ENCODE measurements at places on chromosomes 11 and 22.

DNA sequence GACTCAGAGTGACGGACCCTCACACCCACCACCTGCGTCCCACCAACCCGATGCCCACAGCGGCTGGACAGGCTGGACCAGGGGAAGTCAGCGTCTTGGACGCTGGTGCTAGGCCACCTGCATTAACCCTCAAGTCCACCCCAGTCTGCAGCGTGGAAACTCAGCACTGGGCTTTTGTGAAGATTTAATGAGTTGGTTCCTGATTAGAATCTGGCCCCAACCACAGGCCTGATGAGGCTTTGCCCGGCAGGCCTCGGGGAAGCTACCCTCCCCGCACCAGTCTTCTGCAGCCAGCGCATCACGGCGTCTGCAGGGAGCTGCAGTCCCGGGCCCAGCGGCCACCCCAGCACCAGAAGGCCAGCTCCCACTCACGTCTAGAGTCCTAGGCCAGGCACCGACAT lies 101.0 kb downstream of the BRD1 start:
- no peak for DNase-seq

DNA sequence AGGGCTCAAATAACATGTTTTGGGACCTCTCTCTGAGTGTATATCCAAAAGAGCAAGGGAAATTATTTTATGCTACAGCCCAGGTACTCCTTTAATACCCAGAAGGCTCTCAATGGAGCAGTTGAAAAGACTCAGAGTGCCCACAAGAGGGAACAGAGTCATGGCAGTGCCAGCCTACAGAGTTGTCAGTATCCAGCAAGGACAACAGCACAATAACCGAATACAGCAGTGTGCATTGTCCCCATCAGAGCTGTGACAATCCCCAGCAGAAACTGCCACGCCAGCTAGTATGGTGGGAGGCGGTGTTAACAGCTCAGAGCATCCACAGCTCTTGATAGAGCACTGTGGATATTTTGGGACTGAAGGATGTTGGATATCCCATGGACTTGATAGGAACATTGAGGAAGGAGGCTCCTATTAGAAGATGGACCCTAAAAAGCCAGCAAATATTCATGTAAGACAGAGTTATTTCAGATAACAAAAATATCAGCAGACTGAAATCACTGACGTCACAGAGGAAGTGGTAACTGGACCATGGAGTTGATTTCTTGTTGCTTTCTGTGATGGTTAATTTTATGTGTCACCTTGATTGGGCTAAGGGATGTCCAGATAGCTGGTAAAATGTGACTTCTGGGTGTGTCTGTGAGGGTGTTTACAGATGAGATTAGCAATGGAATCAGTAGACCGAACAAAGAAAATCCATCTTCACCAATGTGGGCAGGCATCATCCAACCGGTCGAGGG lies 17.7 kb upstream of the PAFAH1B2 start:
- no peak for DNase-seq

- DNase-seq = no peak
These were observed 6.9 kb upstream of the MS4A14 start for GRCh38 chr11:60389279-60389910.

- no peak for DNase-seq
These were observed 3.1 kb downstream of the CBX6 start for GRCh38 chr22:38868886-38869381.

DNA sequence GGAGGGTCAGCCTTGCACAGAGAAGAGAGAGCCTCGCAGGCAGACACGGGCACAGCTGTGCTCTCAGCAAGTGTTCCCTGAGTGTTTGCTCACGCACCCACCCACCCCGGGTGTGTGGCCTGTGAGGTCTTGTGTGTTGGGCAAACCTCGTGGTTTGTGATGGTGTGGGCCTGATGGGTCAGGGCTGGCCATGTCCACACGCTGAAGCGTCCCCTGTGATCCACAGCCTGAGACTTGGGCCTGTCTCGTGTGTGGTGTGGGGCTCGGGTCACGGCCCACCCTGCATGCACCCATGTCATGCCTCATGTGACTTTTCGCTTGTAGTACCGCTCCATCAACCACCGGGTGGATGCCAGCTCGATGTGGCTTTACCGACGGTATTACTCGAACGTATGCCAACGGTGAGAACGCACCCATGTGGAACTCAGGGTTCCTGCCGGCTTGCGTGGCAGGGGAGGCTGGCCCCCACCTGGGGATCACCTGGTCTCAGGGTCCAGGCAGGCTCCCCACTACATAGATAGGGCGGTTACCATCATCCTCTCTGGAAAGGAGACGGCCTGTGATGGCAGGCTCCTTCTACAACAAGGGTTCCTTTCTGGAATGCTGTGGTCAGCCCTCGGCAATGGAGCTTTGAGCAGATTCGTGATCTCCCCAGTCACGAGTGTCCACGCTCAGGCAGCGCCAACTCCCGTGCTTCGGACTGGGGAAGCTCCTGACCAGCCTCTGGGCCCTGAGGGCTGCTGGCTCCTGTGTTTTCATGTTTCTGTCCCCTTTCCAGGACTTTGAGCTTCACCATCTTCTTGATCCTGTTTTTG lies 5.9 kb downstream of the TPCN2 start:
- DNase-seq = no peak

- no peak for DNase-seq
These were observed 37.2 kb downstream of the MUC5B start for GRCh38 chr11:1260023-1260501.

DNA sequence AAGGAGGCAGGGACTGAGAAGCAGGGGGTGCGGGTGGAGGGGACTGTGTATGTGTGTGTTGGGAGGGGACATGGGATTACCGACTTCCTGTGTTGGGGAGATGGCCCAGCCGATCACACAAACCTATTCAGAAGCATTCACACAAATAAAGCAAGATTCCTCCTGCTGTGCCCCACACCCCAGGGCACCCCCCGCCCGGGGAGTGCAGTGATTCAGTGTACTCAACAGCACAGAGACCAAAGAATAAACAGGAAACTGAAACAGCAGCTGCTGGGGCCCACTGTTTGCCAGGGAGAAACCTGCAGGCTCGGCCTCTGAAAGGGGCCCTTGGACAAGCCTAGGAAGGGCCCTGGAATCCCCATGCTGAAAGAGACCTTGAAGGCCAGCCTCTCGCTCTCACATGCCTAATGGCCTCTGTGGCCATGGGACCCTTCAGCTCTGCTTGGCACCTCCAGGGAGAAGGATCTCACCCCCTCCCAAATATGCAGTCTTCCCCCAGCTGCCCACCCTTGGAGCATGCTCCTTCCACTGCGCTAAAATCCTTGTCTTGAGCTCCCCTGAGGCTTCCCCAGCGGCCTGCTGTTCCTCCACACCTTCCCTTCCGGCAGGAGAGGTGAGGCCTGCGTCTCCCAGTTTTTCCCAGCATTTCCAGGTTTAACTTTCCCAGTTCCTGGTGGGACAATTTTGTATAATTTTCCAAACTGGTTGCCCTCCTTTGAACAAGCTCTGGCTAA lies 72.9 kb downstream of the CSNK2A3 start:
- no peak for DNase-seq

DNA sequence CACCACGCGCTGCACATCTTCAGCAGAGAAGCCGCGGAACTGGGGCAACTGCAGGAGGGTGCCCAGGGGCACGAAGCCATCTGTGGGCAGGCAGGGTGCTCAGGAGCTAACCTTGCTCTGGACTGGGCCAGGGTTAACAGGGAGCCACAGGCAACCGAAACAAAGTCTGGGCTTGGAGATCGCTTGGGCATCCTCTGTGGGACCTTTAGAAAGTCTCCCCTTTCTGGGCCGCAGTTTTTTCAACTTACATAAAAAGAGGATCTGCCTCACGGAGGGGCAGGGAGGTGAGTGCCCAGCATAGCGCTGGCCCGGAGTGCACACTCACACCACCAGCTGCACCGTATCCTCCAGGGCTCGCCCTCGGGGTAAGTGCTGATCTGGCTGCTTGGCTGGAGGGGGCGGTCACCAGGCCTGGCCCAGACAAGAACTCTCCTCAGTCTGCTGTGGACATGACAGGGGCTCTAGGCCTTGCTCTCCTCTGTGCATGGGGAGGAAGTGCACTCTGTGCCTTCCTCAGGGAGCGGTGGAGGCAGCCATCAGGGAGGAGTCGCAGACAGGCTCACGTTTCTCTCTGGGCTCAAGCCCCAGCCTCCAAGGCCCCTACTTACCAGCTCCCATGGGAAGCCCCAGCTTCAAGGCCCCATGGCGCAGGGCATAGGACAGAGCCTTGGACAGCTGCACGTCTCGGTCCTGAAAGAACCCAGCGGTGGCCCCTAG lies 937 bp downstream of the TRPT1 start:
- DNase-seq = no peak

DNA sequence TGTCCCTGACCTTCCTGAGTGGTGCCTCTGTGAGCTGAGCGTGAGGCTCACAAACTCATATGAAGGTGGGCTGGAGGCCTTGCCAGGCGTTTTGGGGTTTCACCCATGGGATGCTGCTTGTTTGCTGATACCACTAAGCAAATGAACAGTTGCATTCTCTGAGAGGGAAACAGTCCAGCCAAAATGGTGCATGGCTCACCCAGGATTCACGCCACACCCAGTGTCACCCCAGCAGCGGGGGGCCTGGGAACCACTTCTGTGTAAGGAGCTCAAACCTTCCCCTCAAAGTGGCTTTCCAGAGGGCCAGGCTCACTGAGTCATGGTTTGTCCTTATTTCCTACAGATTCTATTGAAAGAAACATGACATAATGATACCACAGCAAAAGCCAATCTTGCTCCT lies 928.1 kb downstream of the TBC1D22A start:
- no peak for DNase-seq

- DNase-seq = no peak
These were observed 32.2 kb upstream of the PTPRJ start for GRCh38 chr11:47948137-47948536.

- no peak for DNase-seq
These were observed 9.5 kb downstream of the GGA1 start for GRCh38 chr22:37618072-37618656.

DNA sequence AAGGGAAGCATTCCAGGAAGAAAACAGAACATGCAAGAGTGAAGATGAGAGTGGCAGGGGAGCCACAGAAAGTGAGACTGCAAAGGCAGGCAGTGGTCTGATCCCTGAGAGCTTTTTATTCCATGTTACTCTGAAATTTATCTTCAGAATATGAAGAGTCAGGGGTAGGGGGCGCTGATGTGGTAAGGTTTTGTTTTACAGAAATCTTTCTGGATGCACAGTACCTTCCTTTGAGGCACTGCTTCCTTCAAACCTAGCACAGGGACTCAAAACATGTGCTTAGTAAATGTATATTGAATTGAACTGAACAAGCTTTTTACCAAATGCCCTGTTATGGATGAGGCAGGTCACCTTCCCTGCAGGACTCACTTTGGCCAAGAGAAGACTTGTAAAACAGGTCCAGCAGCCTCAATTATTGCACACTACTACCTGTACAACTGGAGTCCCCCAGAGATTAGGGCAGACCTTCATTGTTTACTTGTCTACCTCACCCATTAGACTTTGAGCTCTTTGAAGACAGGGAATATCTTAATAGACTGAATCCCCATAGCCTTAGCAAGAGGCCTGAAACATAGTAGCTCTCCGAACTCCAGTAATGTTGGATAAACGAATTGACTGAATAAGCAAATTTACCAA lies 2.2 kb downstream of the PAK1 start:
- no peak for DNase-seq

DNA sequence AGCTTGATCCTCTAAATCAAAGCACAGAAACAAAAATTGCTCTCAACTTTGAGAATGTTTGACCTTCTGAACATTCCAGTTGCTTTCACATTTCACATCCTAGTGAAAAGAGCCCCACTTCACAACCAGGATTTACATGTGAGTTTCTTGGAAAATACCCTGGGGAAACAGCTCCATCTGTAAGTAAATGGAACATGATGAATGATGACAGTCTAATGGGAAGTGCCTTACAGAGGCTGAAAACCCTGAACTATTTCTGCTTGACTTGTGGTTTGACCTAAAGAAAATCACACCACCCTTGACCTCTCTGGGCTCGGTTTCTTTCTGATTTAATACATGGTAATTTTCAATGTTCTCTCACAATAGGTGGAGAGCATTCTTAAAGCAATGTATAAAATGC lies 499.4 kb upstream of the API5 start:
- no peak for DNase-seq

DNA sequence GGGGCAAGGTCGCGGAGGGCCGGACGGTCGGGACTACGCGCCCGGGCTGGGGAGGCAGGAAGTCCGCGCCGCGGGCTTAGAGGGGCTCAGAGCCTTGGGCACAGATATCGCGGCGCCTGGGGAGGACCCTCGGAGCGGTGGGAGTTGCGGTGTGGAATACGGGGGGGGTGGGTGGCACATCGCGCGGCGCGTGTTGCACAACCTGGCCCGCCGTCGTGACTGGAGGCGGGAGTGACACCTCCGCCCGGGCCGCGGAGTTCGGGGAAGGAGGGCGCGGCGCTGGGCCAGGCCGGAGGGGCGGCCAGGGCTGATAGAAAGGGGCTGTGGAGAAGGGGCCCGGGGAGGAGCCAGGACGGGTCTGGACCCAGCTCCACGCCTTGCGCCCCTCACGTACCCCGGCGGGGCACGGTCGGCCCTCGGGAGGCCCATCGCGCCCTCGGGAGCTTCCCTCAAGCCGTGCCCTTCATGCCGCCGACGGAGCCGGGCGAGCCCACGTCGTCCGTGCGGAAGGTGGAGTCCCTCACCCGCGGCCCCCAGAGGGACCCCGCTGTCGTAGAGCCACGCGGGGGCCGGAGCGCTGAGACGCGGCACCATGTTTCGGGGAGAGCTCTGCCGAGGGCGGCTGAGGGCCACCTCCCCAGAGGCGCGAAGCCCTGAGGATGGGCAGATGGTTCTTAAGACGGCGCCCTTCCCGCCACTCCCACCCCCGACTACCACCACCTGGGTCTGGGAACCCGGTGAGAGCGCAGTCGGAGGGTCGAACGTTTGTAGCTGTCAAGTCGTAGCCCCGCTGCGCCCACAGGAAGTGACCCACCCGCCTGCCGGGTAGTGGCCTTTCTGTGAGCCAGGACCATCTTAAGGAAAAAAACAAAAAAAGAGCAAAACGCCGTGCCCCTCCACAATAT lies 729 bp downstream of the IL17RA start:
- no peak for DNase-seq

- DNase-seq = peak; percentile 79
These were observed 723 bp upstream of the CD82 start for GRCh38 chr11:44564670-44565210.

DNA sequence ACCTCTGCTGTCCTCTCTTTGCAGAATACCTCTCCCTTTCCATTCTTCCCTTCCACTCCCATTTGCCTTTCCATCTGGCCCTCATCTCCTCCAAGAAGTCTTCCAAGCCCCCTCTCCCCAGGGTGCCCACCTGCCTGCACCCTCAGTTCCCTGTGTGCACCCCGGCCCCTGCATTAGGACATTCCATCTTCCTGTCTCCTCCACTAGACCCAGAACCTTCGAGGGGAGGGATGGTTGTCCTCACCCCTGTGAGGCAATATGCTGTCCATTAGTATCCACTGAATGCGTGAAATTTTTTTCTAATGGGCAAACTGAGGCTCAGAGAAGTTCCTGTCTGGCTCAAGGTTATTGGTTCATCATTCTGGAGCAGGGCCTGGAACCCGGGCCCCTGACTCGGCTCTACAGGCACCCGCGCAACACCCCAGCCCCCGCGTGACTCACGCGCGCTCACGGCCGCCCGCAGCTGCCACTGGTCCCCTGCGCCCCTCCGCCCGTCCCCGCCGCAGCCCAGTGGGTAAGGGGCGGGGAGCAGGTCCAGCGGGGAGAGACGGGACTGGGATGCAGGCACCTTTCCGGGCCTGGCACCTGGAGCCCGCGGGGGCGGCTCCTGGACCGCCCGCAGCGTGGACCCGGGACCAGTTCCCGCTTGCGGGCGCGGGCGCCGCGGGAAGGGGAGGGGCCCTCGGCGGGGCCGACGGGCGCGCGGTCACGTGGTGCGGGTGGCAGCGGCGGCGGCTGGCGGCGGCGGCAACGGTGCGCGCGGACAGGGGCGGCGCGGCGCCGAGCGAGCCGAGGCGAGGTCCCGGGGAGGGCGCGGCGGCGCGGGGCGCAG lies 7.0 kb downstream of the SEPTIN3 start:
- DNase-seq = no peak
